Mesothelial cell of epicardium (in vitro differentiated cells): ENCODE measurements at places on chromosomes 7 and 10. TPM values are rescaled to one million over a fixed set of nuclear protein-coding genes. Genes with fewer than 3 reads are reported as not detected.
A peak's percentile ranks its signal among the peaks of the same experiment; 100 is the strongest.

The PNLIP gene
- not detected in 3 replicates for total RNA-seq

DNA sequence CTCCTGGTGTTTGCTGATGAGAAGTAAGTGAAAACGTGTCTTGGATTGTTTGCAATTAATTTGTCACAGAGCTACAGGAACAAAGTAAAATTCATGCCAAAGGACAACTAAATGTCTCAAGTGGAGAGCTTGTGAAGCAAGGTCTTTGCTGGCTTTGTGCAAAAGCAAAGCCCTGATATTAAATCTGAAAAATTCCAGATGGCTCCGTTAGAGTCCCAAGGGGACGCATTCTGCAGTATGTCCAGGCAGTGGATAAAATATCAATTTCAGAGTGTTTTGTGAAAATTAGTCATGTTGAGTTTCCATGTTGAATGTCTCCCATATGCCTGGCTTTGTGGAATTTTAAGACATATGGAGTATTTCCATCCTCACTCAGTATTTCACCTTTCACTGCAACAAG is 102.5 kb upstream of the PTN start:
- no peaks in the 10 kb centered on the region for H3K27me3 ChIP-seq
- no peak overlapping the region for H3K4me3 ChIP-seq
- DNase-seq, result no peak
- H3K36me3 ChIP-seq, result peaks cover 8% of the 10 kb centered on the region
- peaks cover 16% of the 10 kb centered on the region for H3K4me1 ChIP-seq
- no peak overlapping the region for H3K27ac ChIP-seq

DNA sequence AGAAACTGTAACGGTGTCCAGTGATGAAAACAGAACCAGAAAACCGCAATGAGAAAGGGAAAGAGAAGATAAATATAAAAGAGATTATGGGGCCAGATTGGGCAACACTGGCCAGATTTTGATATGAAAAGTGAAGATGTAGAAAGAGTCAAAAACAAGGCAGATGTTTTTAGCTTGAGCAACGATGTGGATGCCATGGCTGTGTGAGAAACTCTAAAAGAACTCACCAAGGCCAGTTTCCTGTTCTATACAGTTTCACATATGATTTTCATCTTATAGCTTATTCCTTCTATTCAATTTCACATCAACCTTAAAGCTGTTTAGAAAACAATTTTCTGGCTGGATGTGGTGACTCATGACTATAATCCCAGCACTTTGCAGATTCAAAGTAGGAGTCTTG is 36.3 kb downstream of the CSTF2T start:
- H3K4me1 ChIP-seq, result peaks cover 28% of the 10 kb centered on the region
- no peak overlapping the region for H3K4me3 ChIP-seq
- no peak for DNase-seq
- no peaks in the 10 kb centered on the region for H3K27me3 ChIP-seq

- no peak overlapping the region for H3K4me3 ChIP-seq
- no peaks in the 10 kb centered on the region for H3K36me3 ChIP-seq
- H3K27ac ChIP-seq, result no peak overlapping the region
- peaks cover 3% of the 10 kb centered on the region for H3K4me1 ChIP-seq
Observed at GRCh38 chr10:89201345-89202032, 5.6 kb downstream of the CH25H start.

DNA sequence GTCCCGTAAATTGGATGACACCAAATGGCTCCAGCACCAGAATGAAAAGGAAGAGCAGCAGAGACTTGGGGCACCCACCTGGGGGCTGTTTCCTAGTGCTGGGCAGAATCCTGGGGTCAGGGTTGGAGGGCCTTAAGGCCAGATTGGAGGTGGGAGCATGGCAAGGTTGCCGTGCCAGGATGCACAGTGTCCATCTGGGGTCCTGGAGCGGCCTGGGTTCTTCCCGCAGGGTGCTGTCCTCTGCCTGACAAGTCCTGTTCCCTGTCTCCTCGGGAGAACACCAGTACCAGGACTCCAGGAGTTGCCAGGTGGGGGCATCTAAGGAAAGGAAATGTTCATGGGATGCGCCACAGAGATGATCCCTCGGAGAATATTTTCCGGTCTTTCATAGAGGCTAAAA is 42.8 kb downstream of the MGMT start:
- no peak overlapping the region for H3K4me3 ChIP-seq
- H3K36me3 ChIP-seq, result peaks cover 14% of the 10 kb centered on the region
- DNase-seq, result no peak

- H3K4me3 ChIP-seq, result no peak overlapping the region
- H3K27ac ChIP-seq, result no peak overlapping the region
- H3K36me3 ChIP-seq, result no peaks in the 10 kb centered on the region
- no peak for DNase-seq
- H3K27me3 ChIP-seq, result no peaks in the 10 kb centered on the region
Observed at GRCh38 chr7:64192148-64192704, 14.8 kb upstream of the ZNF735 start.

- no peak overlapping the region for H3K27ac ChIP-seq
- no peak overlapping the region for H3K4me3 ChIP-seq
- H3K36me3 ChIP-seq, result no peaks in the 10 kb centered on the region
Observed at GRCh38 chr7:156198277-156198676, 386.0 kb upstream of the SHH start.

GRCh38 chr7:143499743-143500348 is 22.2 kb downstream of the TAS2R41 start:
- H3K36me3 ChIP-seq, result no peaks in the 10 kb centered on the region
- H3K27ac ChIP-seq, result peak overlapping the region; percentile 4
- H3K4me1 ChIP-seq, result peaks cover 7% of the 10 kb centered on the region
- H3K4me3 ChIP-seq, result no peak overlapping the region

- no peaks in the 10 kb centered on the region for H3K4me1 ChIP-seq
- no peak overlapping the region for H3K4me3 ChIP-seq
- no peak for DNase-seq
- H3K27me3 ChIP-seq, result no peaks in the 10 kb centered on the region
Observed at GRCh38 chr7:1124816-1125602, 35.0 kb downstream of the ZFAND2A start.

DNA sequence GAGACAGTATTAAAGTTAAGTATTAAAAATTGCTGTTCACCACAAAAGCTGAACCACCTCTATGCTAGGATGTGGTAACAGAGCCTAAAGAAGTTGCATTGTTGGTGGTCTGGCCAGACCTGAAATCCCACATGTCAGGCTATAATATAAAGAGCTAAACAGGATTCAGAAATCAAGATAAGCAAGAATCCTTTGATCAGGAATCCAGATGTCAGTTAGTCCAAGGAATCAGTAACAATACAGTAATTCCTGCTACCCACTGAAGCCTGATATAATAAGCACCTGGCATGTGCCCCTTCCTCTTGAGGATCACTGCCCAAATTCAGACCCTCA is 48.9 kb downstream of the ZNF277 start:
- H3K27ac ChIP-seq, result no peak overlapping the region
- H3K4me3 ChIP-seq, result no peak overlapping the region
- peaks cover 10% of the 10 kb centered on the region for H3K4me1 ChIP-seq
- no peak for DNase-seq
- H3K36me3 ChIP-seq, result no peaks in the 10 kb centered on the region

DNA sequence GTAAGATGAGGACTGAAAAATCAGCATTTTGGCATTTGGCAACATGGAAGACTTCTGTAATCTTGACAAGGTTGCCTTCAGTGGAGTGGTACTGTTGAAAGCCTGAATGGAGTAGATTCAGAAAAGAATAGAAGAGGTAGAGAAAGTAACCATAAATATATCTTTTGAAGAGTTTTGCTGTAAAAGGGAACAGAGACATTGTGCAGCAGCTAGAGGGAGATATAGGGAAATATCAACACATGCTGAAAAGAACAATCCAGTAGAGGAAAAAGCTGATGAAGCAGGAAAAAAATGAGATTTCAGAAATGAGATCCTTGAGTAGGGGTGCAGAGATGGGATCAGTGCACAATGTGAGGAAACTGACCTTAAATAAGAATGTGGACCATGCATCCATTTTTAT is 60.0 kb downstream of the RAPGEF5 start:
- no peaks in the 10 kb centered on the region for H3K4me1 ChIP-seq
- DNase-seq, result no peak
- no peak overlapping the region for H3K27ac ChIP-seq

DNA sequence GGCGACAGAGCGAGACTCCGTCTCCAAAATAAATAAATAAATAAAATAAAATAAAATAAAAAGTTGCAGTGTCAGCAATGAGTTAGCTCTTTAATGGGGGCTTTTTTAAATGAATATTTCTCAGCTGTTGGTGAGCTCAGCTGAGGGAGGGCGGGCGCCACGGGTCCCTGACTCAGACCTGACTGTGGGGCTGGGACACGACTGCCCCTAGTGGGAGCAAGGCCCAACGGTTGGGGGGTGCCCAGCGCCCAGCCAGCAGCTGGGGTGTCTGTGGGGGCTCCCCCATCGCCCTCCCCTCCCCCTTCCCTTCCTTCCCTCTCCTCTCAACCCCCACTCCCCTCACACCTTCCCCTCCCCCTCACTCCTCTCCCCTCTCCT is 46.6 kb downstream of the PWWP2B start:
- H3K27ac ChIP-seq, result no peak overlapping the region
- no peak for DNase-seq
- no peaks in the 10 kb centered on the region for H3K36me3 ChIP-seq
- H3K4me1 ChIP-seq, result peaks cover 38% of the 10 kb centered on the region
- H3K4me3 ChIP-seq, result no peak overlapping the region
- no peaks in the 10 kb centered on the region for H3K27me3 ChIP-seq

- H3K27me3 ChIP-seq, result no peaks in the 10 kb centered on the region
- no peak for DNase-seq
- no peak overlapping the region for H3K27ac ChIP-seq
- peaks cover 46% of the 10 kb centered on the region for H3K36me3 ChIP-seq
- H3K4me3 ChIP-seq, result no peak overlapping the region
Observed at GRCh38 chr7:151472644-151473380, 32.9 kb upstream of the CRYGN start.

DNA sequence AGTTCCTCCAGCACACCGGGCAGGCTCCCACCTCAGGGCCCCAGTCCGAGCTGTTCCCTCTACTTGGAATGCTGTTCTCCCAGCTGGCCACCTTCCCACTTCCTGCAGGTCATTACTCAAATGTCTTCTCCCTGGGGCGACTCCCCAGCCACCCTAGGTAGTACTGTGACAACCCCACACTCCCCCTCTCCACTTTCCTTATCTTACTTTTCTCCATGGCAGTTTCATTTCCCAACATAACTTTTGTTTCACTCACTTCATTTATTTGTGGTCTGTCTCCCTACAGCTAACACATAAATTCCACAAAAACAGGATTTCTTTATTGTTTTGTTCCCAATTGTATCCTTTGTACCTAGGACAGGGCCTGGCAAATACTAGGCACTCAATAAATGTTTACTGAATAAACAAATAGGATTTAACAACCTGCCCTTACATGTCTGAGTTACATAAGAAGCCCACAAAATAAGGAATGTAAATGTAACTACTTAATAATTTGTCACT is 76.5 kb downstream of the JAZF1 start:
- H3K27ac ChIP-seq, result peak overlapping the region; percentile 15
- no peaks in the 10 kb centered on the region for H3K27me3 ChIP-seq

DNA sequence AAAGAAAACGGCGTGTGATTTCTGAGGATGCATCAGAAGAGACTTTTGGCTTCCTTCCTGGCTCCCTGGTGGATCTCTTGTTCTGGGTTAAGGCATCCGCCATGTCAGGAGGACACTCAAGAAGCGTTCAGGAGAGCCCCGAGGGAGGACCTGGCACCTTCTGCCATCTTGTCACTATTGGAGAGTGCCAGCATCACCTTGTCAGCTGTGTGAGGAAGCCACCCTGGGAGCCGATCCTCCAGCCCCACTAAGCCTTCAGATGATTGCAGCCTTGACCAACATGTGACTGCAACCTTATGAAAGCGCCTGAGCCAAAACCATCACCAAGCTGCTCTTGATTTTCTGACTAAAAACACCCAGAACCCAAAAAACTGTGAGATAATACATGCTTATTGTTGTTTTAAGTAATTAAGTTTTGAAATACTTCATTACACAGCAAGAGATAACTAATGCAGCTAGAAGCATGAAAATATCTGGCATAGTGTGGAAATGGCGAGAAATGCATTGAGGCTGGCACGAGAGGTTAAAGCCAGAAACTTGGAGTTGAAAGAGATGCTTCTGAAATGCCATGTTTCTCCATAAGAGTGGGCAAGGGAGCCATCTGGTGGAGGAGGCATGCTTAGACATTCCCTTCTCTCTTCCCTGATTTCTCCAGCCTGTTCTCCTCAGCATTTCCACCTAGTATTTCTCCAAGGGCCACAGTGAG is 5.4 kb upstream of the ZFYVE27 start:
- H3K4me3 ChIP-seq, result no peak overlapping the region
- H3K36me3 ChIP-seq, result no peaks in the 10 kb centered on the region
- no peaks in the 10 kb centered on the region for H3K4me1 ChIP-seq
- peaks cover 11% of the 10 kb centered on the region for H3K27me3 ChIP-seq

DNA sequence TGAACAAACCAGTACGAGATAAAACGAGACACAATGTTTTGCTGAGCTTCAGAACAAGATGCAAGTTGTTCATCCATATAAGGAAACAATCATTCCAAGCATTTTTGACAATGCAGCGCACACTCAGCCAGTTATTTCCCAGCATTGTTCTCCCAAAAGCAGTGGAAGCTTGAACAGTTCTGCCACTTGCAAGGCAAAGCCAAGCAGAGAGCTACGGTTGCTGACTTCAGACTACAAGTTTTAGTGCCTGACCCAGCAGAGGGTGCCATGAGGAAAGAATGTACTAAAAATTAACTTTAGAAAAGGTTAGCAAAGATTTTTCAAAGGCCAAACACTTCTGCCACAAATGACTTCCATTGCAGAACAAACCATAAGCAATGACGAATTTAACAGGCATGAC is 152.5 kb downstream of the SLC25A13 start:
- H3K4me3 ChIP-seq, result no peak overlapping the region
- DNase-seq, result no peak
- H3K27me3 ChIP-seq, result no peaks in the 10 kb centered on the region
- H3K27ac ChIP-seq, result peak overlapping the region; percentile 88

The LAMB4 gene
- 16.8 to 21.0 TPM (median 18.3 TPM) in 3 replicates for total RNA-seq

- DNase-seq, result no peak
- no peak overlapping the region for H3K4me3 ChIP-seq
- H3K36me3 ChIP-seq, result no peaks in the 10 kb centered on the region
- H3K27me3 ChIP-seq, result no peaks in the 10 kb centered on the region
- peaks cover 14% of the 10 kb centered on the region for H3K4me1 ChIP-seq
Observed at GRCh38 chr7:40987571-40987970, 715.3 kb downstream of the INHBA start.

The VWDE gene
- 23.8 to 24.7 TPM (median 24.3 TPM) in 3 replicates for total RNA-seq

The CYP26A1 gene
- 70.6 to 76.5 TPM (median 76.0 TPM) in 3 replicates for total RNA-seq

DNA sequence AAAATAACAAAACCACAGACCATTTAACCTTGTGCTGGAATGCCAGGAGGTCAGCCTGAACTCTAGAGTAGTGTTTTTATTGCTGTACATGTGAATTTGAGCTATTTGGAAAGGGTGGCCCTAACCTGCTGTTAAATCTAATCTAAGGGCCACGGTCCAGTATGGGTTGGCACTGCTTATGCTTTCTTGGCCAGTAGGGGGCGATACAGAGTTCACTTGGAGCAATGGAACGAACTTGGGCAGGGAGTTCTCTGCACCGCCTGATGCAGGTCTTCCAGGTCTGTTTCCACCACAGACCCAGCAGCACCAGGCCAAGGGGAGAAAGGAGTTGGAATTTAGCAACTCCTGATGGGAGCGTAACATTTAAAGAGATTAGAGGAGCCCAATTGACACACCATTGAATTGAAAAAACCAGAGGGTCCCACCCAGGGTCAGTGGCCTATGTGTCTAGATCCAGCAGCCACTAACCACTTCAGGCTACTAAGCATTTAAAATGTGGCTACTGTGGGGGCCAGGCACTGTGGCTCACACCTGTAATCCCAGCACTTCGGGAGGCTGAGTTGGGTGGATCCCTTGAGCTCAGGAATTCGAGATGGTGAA is 75.7 kb upstream of the EFCAB10 start:
- H3K36me3 ChIP-seq, result peaks cover 19% of the 10 kb centered on the region
- no peaks in the 10 kb centered on the region for H3K27me3 ChIP-seq
- DNase-seq, result no peak
- no peak overlapping the region for H3K4me3 ChIP-seq
- peaks cover 15% of the 10 kb centered on the region for H3K4me1 ChIP-seq

- H3K4me3 ChIP-seq, result no peak overlapping the region
- no peak overlapping the region for H3K27ac ChIP-seq
- H3K27me3 ChIP-seq, result no peaks in the 10 kb centered on the region
- DNase-seq, result no peak
- H3K4me1 ChIP-seq, result no peaks in the 10 kb centered on the region
Observed at GRCh38 chr10:3116508-3117100, 49.3 kb downstream of the PFKP start.
